Aorta (tissue), 5 donors: ENCODE measurements at places on chromosomes 13 and 19. TPM values are rescaled to one million over a fixed set of nuclear protein-coding genes. Genes with fewer than 3 reads are reported as not detected.
A peak's percentile ranks its signal among the peaks of the same experiment; 100 is the strongest.

- DNase-seq: no peak
Measured at GRCh38 chr13:25143706-25144105, 28.4 kb downstream of the AMER2 start.

DNA sequence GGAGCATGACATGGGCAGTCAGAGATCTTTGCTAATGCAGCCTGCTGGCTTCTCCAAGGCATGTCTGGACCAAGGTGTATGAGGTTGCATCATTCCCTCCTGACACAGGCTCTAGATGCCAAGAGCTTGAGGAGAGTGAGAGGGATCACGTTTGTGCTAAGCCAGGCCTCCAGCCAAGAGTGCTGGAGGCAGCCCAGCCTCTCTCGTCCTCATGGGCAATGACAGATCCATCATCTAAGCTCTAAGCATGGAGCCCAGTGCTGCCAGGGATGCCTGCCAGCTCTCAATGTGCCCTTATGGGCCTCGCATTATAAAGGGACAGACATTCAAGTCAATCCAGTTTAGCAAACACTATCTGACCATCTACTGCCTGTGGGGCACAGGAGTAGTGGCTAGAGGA lies 136.3 kb upstream of the VSTM2B start:
- no peak for DNase-seq

DNA sequence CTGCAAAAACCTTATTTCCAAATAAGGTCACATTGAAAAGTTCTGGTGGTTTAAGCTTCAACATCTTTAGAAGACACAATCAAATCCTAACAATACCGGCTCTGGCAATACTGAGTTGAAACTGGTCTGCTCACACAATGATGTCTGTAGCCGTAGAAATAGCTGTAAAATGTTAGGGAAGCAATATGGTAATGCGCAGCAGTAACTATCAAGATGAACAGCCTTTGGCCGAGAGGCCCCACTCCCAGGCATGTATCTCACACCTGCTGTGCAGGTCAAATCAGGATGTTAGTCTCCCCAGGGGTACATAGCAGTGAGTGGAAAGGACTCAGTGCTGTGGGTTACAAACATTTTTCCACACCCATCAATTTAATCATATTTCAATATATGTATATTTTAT lies 207.1 kb downstream of the KATNAL1 start:
- no peak for DNase-seq

GRCh38 chr19:947707-948539 lies 22.1 kb downstream of the ARID3A start:
- peak; percentile 92 for DNase-seq

GRCh38 chr13:108060111-108060510 lies 155.2 kb downstream of the LIG4 start:
- DNase-seq: no peak

GRCh38 chr19:16470541-16470910 lies 1.2 kb downstream of the EPS15L1 start:
- DNase-seq: no peak

The LRRC63 gene
- total RNA-seq: 0.99 TPM

DNA sequence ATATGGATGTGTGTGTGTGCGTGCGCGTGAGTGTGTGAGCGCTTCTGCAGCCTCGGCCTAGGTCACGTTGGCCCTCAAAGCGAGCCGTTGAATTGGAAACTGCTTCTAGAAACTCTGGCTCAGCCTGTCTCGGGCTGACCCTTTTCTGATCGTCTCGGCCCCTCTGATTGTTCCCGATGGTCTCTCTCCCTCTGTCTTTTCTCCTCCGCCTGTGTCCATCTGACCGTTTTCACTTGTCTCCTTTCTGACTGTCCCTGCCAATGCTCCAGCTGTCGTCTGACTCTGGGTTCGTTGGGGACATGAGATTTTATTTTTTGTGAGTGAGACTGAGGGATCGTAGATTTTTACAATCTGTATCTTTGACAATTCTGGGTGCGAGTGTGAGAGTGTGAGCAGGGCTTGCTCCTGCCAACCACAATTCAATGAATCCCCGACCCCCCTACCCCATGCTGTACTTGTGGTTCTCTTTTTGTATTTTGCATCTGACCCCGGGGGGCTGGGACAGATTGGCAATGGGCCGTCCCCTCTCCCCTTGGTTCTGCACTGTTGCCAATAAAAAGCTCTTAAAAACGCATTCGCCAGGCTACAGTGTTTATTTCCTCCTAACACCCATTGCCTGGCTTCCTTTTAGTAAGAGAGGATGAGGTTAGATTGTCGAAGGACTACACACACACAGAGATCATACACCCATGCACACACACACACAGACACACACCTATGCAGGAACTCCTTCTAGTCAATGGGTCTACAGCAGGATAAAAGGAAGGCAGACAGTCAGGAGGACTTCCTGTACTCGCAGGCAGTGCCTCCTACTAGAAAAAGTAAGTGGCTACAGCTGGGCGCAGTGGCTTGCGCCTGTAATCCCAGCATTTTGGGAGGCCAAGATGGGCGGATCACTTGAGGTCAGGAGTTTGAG lies 7.1 kb downstream of the FOSB start:
- DNase-seq: no peak

GRCh38 chr13:34172048-34172447 lies 354.1 kb downstream of the RFC3 start:
- DNase-seq: no peak

DNA sequence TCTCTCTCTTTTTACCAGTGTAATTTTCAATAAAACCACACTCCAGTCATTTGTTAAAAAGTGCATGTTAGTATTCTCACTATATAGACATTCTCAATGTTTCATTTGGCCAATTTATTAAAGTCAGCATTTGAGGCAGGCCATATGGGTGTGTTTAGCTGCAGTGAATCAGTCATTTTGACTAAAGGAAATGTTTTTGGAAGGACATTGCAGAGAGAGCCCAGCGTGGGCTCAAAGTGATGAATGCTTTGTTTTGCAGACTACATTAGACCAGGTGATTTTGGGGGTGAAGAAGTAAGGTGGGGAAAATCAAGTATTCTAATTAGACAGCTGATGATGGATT lies 116.7 kb downstream of the POSTN start:
- DNase-seq: no peak

GRCh38 chr19:6730153-6730804 lies 7.1 kb downstream of the GPR108 start:
- DNase-seq: peak; percentile 84

DNA sequence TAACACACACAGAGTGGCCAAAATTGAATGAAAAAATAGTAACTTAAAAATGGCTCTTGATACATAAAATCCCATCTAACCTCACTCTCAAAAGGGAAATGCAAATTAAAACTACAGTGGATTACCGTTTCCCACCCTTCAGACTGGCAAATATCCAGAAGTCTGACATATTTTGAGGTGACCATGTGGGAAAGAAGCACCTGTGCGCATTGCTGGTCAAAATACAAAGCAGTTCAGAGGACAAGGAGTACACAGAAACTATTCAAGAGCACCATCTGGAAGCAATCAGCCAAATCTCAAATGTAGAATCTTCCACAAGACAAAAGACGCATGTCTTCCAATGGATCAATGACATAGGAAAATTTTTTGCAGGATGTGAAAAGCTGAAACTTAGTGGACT lies 23.2 kb downstream of the NALCN start:
- DNase-seq: no peak

GRCh38 chr13:64538711-64539110 lies 2691.4 kb downstream of the PCDH9 start:
- no peak for DNase-seq

The ABCA7 gene
- 20.6 TPM for total RNA-seq

The RFXANK gene
- total RNA-seq: 44.0 TPM
